ENCODE measurements at places on chromosomes 7 and 10.
A peak's percentile ranks its signal among the peaks of the same experiment; 100 is the strongest.

DNA sequence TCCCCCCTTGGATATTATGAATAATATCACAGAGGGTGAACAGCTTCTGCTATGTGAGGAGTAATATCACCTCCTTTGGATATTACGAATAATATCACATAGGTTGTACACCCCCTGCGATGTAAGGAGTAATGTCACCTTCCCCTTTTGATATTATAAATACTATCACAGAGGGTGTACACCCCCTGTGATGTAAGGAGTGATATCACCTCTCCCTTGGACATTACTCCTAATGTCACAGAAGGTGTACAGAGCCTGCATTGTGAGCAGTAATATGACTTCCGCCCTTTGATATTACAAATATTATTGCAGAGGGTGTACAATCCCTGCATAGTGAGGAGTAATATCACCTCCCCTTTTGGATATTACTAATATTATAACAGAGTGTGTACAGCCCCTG lies 9.2 kb upstream of the TMEM225B start:
- DNase-seq = no peak

GRCh38 chr10:128896116-128896795 lies 570.8 kb upstream of the MGMT start:
- DNase-seq = no peak

DNA sequence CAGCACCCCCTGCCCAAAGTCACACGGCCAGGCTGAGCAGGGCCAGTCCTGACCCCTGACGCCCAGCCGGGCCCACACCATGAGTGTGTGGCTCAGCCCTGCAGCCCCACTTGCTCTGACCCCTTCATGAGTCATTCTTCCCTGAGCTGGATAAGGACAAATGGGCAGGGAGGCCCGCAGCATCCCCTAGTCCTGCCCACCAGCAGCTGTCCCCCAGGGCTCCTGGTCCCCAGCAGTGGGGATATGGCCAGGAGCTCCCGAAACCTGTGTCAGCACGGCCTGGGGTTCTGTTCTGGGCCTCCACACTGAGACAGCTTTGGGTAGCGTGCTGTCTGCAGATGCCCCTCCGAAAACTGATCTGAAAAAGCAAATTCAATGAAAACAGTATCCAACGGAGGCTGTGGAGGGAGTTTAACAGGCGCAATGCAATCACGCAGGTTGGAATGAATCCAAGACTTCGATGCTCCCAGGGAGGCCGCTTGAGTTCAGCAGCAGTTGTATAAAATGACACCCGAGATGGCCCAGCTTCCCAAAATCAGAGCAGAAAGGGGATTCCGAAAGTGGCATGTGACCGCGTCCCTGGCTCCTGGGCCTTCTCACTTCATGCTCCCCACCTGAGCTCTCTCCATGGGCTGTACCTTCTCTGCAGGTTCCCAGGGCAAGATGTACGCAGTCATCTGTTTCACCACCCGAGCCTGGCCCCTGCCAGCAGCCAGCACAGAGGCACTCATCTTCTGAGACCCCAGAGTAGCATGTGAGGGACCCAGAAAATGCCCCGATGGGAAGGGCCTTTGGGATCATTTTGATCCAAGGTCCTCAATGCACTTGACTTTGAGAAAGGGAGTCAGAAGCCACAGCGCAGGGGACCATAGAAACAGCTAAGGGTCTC lies 214.1 kb downstream of the USP6NL start:
- DNase-seq = no peak

GRCh38 chr7:24690251-24690650 lies 67.0 kb downstream of the GSDME start:
- DNase-seq = no peak

GRCh38 chr7:69801729-69802682 lies 203.7 kb downstream of the AUTS2 start:
- DNase-seq = no peak

GRCh38 chr7:127208351-127208750 lies 44.4 kb downstream of the GRM8 start:
- no peak for DNase-seq

DNA sequence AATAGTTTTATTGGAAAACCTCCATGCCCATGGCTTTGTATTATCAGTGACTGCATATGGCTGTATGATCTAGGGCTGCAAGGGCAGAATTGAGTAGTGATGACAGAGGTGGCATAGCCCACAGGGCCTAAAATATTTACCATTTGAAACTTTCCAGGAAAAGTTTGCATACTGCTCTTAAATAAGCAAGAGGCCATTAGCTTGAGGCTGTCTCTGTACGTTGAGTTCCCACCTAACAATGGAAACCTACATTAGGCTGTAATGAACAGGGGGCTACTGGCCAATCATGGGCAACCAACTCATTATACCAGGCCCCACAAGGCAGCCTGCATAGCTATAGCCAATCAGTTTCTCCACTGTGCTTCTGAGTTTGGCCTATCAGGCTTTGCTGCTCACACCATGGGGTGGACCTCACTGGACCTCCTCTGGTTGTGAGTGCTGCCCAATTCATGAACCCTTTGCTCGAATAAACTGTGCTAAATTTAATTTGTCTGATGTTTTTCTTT lies 673 bp upstream of the ST8SIA6 start:
- no peak for DNase-seq

DNA sequence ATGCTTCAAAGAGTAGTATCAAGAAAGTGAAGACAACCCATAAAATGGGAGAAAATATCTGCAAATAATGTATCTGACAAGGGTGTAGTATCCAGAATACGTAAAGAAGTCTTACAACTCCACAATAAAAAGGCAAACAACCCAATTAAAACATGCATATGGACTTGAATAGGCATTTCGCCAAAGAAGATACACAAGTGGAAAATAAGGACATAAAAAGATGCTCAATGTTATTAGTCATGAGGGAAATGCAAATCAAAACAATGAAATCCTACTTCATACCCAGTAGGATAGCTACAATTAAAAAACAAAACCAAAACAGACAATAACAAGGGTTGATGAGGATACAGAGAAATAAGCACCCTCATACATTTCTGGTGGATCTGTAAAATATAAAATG lies 79.2 kb downstream of the NUDCD3 start:
- DNase-seq = no peak

DNA sequence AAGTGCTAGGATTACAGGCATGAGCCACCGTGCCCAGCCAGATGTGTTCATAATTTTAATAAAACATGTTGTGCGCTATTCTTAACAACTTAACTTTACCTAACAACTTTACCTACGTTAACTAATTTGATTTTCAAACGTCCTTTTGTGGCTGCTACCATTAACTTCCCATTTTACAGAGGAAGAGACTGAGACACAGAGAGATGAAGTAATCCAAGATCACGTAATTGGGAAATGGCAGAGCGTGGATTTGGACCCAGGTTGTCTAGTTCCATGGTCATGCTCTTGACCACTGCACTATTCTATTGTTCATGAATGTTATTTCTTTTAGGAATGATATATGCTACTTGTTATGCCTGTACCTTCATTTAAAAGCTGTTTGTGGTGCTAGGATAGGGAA lies 80.3 kb upstream of the MTPN start:
- DNase-seq = no peak

DNA sequence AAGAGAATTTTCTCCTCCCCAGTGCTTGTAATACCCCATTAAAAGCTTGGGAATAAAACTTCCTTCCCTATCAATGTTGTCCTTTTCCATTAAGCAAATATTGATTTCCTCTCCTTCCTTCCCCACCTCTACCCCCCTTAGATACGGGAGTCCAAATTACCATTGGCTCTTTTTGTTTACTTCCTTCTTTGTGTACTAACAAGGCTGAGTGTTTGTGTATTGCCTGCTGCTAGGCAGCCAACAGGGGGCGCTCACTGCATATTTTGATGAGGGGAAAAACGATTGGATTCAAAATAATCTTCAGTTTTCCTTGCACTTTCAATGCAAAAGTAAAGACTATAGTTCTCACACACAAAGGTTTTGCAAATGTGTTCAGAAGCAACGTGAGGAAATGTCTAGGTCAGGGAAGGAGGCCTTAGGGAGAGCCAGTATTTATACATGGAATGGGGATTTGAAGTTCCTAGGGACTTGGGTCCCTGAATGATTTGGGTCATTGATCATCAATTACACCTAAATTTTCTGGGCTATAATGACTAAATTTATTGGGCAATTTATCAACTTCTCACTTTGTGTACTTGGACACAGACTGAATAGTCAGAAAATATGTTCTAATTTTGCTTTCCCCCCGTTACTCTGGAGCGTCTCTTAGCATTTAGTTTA lies 23.6 kb upstream of the VPS41 start:
- no peak for DNase-seq

GRCh38 chr7:15317215-15317614 lies 244.6 kb downstream of the AGMO start:
- no peak for DNase-seq

GRCh38 chr7:78607099-78607498 lies 808.5 kb downstream of the PHTF2 start:
- no peak for DNase-seq

DNA sequence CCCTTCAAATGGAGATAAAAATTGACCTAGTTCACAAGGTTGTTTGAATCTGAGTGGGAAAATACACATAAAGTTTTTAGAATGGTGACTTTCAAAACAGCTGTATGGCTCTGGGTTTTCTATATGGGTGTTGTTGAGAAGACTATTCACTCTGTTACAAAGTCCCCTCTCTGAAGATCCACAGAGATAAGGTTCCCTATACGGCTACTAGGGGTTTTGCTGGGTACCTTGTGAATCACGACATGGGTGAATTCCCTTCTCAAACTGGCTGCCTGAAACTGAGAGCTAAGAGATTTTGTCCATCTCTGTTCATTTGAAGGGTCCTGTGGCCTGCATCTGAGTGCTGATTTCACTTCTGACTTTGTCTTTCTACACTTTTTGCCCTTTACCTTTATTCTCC lies 11.8 kb upstream of the SLC13A1 start:
- DNase-seq = no peak

DNA sequence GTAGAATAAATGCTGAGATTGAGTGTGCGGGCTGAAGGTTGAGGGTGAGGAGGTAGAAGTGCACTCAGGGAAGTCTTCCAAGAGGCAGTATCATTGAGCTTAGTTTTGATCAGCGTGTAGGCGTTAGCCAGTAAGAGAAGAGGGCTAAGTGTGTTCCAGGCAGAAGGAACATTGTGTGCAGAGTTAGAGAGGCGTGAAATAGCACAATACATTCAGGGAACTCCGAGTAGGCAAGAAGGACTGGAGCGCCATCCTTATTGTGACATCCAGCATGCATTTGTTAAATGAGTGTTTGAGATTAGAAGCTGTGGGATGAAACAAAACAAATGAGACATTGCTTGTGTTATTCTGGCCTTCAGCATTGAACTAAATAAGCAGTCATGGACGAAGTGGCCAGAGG lies 140.9 kb upstream of the MKLN1 start:
- DNase-seq = no peak

DNA sequence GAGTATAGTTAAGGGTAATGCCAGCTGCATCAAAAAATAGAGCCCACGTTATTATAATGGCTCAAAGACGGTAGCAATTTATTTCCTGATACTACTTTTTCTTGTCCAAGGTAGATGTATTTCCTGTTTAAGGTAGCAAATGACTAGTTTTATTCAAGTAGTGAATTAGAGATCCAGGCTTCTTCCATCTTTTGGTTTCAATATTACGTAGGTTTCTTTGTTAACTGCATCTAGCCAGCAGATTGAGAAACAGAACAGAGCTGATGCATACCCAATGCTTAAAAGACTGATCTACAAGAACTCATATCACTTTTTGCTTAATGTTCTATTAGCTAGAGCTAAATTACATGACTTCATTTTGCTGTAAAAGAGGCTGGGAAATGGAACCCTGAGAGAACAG lies 992.1 kb downstream of the NRG3 start:
- no peak for DNase-seq

- DNase-seq = peak; percentile 32
Measured at GRCh38 chr10:34286136-34286739, 528.9 kb downstream of the PARD3 start.

DNA sequence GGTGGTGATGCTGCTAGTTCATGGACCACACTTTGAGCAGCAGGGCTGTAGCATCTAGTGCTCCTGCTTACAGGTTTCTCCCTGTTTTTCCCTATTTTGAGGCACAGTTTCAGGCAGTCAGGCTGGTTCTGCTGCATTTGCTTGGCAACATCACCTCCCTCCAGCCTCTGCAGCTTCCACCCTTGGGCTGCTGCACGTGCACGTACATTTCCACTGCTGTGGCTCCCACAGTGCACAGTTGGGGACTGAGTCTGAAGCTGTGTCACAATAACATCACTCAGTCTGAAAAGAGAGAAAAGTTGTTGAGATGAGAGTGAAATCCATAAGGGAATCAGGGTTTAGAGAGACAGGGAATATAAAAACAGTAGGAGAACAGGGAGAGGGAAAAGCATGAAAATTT lies 230.7 kb upstream of the FZD1 start:
- no peak for DNase-seq

DNA sequence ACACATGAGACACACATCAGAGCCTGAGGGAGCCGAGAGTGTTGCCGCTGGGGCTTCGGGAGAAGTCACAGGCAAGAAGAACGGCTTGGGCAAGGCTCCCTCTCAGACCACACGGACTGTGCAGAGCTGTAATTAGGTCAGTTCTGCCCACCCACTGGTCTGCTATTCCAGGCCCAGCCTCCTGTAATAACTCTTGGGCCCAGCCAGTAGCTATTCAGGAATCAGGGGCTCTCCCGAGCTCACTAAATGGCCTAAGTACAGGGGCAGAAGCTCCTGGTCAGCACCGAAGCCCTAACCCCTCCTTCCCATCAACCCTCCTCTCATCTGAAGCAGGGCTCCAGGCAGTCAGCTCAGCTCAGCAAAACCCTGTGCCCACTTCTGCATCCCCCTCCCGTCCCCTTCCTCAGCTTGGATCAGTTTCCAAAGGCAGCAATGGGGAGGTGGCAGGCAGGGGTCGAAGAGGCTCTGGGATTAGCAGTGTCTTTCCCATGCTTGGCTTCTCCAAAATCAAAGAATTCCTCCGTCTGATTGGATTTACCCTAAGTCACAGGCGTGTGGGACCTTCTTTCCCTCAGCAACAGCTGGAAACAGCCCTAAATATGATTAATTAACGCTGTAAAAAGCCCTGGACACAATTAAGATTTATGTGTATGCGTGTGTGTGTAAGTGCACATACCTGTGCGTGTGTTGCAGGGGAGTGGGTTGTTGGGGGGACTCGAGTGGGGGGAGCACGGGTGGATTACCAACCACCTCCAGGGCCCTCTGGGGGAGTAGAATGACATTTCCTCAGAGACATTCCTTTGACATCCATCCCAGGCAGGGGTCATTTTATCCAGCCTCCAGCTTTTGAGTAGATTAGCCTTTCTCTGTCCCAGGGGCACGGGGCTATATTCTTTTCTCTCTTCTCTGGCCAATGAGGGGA lies 48.4 kb upstream of the BTRC start:
- DNase-seq = no peak

DNA sequence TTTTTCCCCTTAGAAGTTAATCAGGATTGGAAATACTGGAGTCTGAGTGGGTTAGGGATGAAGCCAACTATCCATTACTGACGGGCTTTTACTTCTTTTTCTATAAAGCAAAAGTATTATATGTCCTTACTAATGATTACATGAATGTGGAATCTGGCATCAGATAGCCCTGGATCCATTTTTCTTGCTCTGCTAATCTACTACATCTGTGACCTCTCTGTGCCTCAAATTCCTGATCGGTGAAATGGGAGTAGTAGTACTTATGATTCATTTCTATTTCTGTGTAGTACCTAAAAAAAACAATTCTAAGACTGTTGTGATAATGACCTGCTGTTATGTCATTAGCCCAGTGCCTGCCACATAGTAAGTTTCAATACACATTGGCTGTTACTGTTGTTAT lies 621.6 kb downstream of the SORCS3 start:
- no peak for DNase-seq

- DNase-seq = no peak
Measured at GRCh38 chr7:120190566-120190965, 82.4 kb upstream of the KCND2 start.

- DNase-seq = no peak
Measured at GRCh38 chr10:71431239-71432100, 34.8 kb downstream of the CDH23 start.

GRCh38 chr7:65342723-65343629 lies 30.7 kb upstream of the ZNF92 start:
- DNase-seq = peak; percentile 1
